ENCODE measurements at places on chromosomes 2 and 18. TPM values are rescaled to one million over a fixed set of nuclear protein-coding genes. Genes with fewer than 3 reads are reported as not detected.

Gene DAPL1
- not detected for total RNA-seq

Gene NR4A2
- 9.2 TPM for total RNA-seq

Gene UGT1A1
- total RNA-seq = not detected

GRCh38 chr18:60377778-60378469 is 5.3 kb upstream of the MC4R start:
- DNase-seq = no peak

DNA sequence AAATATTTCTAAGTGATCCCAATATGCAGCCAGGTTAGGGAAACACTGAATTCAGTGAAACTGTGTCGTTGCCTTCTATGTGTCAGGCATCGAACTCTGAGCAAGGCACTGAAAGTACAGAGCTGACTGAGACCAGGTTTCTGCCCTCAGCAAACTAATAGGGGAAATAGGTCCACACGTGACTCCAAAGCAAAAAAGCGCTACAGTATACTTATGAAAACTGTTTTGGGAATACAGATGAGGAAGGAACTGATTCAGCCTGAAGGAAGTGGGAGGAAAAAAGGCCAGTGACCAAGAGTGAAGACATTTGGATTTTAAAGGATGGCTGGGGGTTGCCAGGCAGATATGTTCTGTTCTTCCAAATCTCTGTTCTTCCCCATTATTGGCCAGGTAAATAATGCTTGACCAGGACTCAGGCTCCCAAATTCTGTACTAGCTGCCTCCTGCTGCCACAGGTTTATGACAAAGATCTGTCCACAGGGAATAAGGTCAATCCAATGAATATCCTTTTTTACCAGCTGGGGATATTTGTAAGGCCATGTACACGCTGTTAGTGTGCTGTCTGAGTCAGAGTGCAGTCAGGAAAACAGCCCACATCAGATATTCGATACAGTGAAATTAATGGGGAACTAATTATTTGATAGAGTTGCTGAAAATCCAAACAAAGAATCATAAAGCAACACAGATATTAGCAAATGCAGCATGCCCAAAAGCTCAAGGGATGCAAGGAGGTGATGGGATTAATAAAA is 24.5 kb upstream of the INPP4A start:
- no peak for DNase-seq

Gene CXCR4
- 4.4 TPM for total RNA-seq

- DNase-seq = no peak
These were observed 408.3 kb downstream of the DSC3 start for GRCh38 chr18:30634249-30634648.

DNA sequence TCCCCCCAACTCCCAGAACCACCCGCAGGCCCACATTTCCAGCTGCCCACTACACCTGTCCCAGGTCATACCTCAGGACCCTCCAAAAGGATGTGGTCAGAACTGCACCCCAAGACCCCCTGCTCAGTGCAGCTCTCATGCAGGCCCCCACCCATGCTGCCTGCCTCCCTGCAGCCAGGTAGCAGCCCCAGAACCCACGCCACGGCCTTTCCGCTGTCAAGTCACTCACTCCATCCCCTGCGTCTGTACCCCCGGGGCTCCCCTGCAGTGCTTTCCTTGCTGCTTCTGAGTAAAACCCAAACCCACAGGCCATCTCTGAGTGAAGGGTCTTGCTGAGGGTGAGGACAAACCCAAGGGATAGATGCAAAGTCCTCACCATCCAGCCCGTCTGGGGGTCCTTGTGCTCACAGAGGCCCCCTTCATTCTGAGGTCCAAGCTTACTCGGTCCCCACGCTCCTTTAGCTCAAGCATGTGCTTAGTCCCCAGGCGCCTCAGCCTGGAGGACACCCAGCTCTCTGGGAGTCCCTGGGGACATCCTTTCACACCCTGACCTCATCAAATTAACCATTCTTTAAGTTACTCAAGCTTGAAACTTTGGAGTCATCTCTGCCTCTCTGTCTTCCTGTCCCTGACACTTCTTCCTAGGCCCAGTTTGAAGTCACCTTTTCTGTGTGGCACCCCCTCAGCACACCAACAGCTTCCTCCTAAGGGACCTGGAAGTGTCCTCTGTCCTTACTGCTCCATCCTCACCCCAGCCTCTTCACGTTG is 130.1 kb downstream of the SMAD7 start:
- DNase-seq = peak; percentile 12

GRCh38 chr2:235270291-235270690 is 223.6 kb upstream of the AGAP1 start:
- DNase-seq = no peak

- no peak for DNase-seq
These were observed 3.4 kb downstream of the ACVR1C start for GRCh38 chr2:157625296-157625695.

- DNase-seq = no peak
These were observed 36.7 kb upstream of the BMP10 start for GRCh38 chr2:68907920-68908253.

Gene MTERF4
- 19.1 TPM for total RNA-seq

Gene RAB6C
- total RNA-seq = 0.18 TPM

DNA sequence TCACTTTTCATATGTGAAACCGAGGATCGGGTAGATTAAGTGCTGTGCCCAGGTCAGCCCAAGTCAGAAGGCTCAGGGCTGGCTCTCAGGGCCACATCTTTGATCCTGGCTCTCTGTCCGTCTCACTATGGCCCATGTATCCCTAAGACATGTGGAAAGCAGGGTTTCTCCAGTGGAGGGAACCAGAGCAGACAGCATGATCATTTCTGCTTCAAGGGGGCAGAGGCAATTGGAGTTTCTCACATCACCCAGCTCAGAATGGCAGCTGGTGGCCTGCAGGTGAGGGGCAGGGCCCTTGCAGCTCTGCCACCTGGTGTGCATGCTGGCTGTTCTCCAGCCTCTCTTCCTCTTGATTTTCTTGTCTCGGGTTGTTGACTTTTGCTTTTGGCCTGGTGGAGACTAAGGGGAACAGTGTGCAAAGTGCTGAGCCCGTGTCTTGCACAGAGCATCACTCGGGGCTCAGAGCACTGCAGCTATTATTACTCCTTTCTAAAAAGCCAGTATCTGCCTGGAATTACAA is 27.0 kb downstream of the LDLRAD4 start:
- DNase-seq = no peak

Gene NT5C1B
- not detected for total RNA-seq

Gene TIGD1
- 2.8 TPM for total RNA-seq

Gene KRCC1
- total RNA-seq = 21.5 TPM

- no peak for DNase-seq
These were observed 26.0 kb downstream of the EIF2AK3 start for GRCh38 chr2:88601286-88601685.

GRCh38 chr2:45786030-45786835 is 134.8 kb downstream of the PRKCE start:
- DNase-seq = no peak

DNA sequence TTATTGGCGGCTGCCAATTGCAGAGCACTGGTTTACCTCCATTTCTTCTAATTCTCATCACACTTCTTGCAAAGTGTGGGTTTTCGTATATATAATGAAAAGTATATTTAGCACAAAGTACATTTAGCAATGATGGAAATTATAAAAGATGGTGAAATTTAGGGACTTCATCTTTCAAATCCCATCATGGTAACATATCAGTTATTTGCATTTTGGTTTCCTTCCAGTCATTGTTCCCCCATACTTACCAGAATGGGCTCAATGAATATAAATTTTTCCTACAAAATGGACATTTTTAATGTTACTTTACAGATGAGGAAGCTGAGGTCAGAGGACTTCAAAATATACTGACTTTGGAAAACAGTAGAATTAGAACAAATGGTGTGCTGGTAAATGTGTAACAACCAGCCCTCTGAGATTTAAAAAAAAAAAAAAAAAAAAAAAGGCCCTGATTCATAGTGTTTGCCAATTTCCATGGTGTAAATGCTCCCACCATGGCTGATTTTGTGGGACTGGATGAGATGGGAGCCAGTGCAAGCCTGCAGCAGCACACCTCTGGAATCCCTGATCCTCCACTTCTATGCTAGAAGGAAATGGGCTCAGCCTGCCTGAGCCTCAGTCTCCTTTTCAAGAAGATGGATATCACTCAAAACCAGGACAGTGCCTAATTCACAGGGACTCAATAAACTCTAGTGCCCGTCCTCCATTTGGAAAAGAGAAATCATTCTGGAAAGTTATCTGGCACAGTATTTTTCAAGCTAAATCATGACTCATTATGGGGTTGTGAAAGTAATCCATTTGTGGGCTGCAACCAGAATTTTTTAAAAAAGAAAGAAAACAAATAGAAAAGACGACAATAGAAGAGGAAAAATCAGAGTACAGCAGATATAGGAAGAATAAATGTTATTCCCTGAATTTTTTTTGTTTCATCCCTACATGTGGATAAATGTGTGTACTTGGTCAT is 34.0 kb downstream of the LBH start:
- no peak for DNase-seq

- no peak for DNase-seq
These were observed 25.0 kb upstream of the ID2 start for GRCh38 chr2:8656811-8657210.

GRCh38 chr2:100856732-100857131 is 36.8 kb downstream of the NPAS2 start:
- DNase-seq = no peak

GRCh38 chr2:196434217-196434616 is 205.3 kb upstream of the CCDC150 start:
- DNase-seq = no peak

GRCh38 chr2:134508391-134508790 is 210.4 kb downstream of the TMEM163 start:
- no peak for DNase-seq

Gene MTX2
- 37.1 TPM for total RNA-seq
